ENCODE measurements at places on chromosomes 2 and 18.
A peak's percentile ranks its signal among the peaks of the same experiment; 100 is the strongest.

GRCh38 chr2:231489990-231490389, 25.7 kb upstream of the NCL start:
- DNase-seq, result no peak

DNA sequence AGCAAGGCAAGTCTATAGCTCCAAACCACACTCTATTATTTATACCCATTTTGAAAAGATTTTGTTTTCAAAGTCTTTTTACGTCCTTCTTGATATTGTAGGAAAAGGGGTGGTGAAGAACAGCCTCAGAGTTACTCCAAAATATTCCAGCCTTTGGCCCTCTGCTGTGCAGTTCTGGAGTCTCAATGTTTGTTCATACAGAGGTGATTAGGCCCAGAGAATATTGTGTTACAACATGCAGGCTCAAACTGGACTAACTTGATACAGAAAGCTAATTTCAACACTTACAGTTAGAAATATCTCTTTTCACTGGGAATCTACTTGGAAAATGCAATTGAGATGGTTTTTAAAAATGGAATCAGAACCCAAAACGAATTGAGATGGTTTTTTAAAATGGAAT, 40.4 kb upstream of the SLC25A52 start:
- DNase-seq, result no peak

DNA sequence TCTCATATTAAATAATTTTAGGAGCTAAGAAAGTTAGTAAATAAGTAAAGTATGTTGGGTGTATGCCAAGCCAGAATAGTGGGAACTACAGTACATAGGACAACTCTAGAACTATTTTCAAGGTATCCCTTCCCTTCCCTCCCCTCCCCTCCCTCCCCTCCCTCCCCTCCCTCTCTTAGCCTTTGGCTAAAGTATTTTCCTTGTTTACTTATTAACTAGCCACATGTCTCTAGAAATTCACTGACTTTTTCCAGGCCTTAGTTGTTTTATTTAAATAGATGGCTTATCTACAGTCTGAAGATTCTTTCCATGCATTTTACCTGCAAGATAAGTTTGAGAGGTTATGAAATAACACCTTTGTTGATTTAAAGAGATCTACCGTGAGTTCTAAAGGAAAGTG, 402.1 kb downstream of the PARD3B start:
- DNase-seq, result no peak

GRCh38 chr2:207071820-207072219, 93.9 kb downstream of the KLF7 start:
- no peak for DNase-seq

GRCh38 chr2:235670974-235671787, 177.3 kb downstream of the AGAP1 start:
- no peak for DNase-seq

DNA sequence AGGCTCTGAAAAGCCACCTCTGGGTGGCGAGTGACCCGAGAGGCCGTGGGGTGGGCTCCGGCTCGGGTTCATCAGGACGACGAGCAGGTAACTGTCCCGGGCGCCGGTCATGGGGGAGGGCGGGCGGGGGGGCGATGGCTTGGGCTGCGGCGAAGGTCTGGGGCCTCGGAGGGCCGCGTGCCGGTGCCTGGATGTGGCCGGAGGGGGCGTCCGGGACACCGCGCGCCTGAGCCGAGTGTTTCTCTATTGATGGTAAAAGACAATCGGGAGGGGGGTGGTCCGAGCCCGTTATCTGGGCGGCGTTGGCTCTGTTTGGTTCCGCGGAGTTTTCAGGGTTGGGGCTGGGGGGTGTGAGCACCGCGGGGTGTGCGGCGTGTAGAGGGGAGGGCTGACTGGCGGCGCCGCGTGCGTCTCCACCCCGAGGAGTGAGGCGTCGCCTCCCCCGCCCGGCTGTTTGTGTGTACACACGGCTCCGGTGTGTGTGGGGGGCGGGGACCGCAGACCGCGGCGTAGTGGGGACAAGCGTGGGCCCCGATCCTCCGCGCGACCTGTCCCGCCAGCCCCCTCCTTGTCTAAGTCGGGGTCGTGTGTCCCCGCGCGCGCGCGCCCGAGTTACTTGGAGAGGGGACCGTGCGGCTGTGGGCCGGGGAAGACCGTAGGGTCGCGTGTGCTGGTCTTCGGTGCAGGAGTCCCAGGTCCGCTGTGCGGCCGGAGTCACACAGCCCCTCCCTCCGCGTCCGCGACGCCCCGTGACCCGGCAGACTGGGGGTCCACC, 1.6 kb downstream of the CTIF start:
- DNase-seq, result no peak

DNA sequence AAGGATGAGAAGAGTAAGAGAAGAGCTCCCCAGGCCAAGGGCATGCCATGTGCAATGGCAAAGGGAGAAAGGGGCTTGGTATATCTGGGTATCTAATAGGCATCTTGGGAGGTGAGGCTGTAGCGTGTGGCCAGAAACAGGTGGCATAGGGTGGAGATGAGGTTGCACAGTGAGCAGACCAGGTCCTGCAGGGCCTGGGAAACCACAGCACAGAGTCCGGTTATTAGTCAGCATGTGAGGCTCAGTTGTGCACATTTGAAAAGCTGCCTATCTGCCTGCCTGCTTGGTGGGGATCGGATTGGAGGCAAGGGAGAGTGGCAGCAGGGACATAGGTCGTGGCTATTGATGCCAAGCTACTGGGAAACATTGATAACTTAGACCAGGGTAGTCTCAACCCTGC, 190.6 kb downstream of the TPGS2 start:
- no peak for DNase-seq

GRCh38 chr18:36181898-36182506, 5.3 kb upstream of the MOCOS start:
- DNase-seq, result no peak

GRCh38 chr2:152033011-152033925, 65.6 kb downstream of the CACNB4 start:
- DNase-seq, result no peak

- DNase-seq, result no peak
Observed at GRCh38 chr2:200964498-200964897, 1.0 kb upstream of the ORC2 start.

DNA sequence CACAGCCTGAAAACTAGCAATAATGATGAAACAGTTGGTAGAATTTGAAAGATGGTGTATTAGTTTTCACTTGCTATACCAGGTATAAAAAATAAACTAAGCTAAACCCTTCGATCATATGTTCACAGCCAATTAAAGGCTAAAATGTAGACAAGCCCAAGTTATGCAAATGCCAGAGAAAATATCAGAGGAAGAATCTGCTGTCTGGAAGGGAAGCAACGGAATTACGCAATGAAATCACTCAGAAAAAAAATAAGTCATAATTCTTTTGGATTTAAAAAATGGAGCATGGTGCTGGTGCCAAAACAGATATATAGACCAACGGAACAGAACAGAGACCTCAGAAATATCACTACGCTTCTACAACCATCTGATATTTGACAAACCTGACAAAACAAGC, 108.3 kb downstream of the ARL4C start:
- DNase-seq, result no peak

DNA sequence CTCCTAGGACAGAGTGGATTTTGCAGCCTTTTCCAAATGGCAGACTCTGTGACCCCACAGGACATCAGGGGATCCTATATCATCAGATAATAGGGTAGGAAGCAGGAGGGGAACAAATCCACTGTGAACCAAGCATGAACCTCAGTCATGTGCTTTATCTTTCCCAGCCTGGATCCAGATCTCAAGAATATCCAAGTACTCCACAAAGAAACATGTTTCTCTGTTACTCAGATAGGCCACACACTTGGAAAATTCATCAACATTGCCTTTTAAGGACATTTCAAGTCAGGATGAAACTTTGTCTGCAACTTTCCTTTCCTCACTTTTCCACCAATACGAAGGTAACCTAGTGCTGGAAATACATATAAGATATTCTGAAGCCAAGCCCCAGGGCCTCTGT, 85.8 kb downstream of the RDH14 start:
- DNase-seq, result no peak

- no peak for DNase-seq
Observed at GRCh38 chr18:6261938-6262337, 152.8 kb downstream of the L3MBTL4 start.

- DNase-seq, result no peak
Observed at GRCh38 chr2:236717729-236718128, 148.1 kb downstream of the ACKR3 start.

DNA sequence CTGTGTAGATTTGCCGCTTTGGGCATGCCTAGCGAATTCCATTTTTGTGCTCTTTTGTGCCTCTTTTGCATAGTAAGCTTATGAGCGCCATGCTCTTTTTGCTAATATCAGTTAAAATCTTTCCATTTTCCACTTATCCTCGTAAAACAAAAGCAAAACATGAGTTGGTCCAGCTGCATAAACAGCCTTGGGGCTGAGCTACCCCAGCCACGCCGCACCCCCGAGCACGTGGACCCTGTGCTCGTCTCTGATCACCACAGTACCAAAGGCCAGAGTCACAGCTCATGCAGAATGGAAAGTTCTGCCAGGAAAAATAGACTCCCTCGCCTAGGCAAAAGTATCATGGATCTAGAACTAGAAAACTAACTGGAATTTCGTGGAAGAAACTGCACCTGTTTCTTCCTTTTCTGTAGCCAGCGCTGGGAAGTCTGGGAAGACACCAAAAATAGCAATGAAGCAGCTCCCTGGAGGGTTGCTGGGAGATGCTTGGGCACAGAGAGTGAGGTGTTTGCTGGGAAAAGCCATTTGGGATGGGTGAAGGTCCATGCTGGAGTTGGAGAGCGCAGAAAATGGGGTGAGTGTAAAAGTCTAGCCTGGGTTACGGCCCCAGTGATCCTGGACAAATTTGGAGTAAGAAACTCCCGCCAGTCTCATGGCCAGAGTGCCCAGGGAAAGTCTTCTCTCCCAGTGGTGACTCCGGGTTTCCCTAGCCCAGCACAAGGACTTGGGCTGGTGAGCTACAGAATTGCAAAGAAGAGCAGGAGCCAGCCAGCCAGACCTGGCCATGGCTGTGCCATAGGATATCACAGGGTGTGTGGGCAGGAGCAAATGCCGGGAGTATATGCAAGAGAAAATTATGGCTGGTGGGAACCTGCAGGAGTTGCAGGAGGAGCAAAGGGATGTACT, 218.4 kb downstream of the GBX2 start:
- DNase-seq, result no peak

GRCh38 chr18:13500227-13500865, 226.0 kb downstream of the FAM210A start:
- DNase-seq, result peak; percentile 41

GRCh38 chr2:220152281-220152935, 525.0 kb downstream of the SLC4A3 start:
- DNase-seq, result no peak

- DNase-seq, result no peak
Observed at GRCh38 chr2:34601561-34601960, 1002.5 kb upstream of the FAM98A start.

DNA sequence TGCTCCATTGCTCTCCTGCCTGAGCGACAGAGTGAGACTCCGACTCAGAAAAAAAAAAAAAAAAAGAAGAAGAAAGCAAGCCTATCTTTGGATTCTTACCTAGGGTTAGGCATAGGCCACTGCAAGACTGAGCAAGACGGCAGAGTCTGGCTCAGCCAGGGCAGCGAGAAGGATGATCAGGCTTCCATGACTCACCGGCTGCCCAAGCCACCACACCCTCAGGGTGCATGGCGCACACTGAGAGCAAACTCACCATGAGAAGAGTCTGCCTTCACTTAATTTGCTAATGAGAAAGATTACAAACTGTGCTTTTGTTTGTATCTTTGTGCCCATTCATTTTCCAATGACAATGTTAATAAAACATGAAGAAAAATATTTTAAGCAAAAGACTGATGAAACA, 8.2 kb downstream of the FAM110C start:
- DNase-seq, result no peak

GRCh38 chr2:43082903-43083677, 143.3 kb downstream of the ZFP36L2 start:
- no peak for DNase-seq

DNA sequence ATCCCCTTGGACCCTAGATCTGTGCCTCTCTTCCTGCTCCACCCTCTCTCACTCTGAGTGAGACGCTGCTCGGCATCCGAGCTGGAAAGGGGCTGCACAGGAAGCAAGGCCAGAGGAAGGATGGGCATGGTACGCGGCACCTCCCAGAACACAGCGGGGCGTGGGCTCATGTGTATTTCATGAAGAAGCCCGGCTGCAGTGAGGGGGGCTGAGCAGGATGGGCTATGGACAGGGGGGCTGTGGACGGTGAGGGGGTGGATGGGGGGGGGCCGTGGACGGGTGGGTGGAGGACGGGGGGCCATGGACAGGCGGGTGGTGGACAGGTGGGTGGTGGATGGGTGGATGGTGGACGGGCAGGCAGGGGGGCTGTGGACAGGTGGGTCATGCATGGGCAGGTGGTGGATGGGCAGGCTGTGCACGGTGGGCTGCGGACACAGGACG, 28.5 kb downstream of the SLC66A2 start:
- DNase-seq, result no peak

GRCh38 chr2:172472446-172473033, 45.2 kb downstream of the ITGA6 start:
- DNase-seq, result no peak
